ENCODE measurements at places on chromosomes 4 and X.

DNA sequence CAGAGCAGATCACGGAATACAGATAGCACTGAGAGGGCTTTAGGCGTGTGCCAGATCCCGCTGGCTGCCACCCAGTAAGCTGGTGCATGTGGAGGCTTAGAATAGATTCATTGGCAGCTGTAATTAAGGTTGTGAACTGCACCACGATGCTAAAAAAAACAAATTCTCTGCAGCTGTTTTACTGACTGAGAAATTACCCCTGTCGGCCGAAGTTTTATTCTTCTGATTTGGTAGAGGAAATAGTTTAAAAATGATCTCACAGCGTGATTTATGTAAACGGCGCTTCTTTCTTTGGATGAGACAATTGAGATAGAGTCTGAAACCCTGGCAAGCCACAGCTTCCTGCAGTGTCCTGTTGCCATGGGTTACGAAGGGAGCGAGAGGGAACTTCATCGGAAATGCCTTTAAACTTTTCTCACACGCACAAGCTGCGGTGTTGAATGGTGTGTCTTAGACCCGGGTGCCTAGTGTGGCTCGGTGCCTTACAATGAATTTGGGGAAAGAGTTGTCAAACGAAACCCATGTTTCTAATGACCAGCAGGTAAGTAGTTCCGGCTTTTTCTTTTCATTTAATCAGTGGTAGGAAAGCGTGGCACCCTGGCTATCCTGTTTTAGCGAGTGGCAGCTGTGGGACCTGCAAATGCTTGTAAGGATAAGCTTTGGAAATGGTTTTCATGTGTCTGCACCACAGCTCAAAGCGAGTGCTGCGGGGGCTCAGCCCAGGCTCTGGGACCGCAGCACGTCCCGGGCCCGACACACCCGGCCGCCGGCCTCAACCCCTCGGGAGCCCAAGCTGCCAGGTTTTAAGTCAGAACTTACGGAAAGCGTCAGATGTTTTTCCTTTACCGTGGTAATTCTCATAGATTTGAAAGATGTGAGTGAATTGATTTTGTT lies 71.7 kb upstream of the HGFAC start:
- peak; percentile 95 for DNase-seq

GRCh38 chrX:65706041-65706828 lies 38.8 kb downstream of the MSN start:
- DNase-seq = peak; percentile 12

DNA sequence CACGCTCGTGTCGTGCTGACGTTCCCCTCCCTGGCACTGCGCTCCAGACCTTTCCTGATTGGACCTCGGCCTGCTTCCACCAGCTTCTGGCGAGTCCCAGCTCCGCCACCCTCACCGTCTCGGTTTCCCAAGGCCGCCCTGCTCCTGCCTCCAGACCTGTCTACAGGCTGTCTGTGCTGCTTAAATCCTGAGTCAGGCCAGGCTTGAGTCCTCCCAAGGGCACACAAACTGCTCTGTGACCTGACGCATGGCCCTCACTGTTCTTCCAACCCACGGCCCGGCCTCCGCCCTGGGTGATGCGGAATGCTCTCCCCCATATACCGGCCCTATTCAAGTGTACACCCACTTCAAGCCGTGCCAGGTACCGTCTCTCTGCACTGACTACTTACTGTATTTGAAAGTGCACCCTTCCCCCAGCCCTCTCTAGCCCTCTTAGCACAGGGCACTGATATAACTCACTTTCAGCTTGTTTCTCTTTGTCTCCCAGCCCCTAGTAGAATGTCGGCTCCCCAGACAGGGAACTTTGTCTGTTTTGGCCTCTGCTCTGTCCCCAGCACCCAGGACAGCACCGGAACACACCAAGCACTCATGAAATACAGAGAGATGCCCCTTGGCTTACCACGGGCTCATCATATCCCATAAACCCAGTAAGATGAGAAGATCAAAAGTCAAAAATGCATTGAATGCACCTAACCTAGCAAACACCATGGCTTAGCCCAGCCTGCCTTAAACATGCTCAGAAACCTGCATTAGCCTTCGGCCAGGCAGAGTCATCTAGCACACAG lies 63.1 kb upstream of the AFAP1 start:
- DNase-seq = no peak

DNA sequence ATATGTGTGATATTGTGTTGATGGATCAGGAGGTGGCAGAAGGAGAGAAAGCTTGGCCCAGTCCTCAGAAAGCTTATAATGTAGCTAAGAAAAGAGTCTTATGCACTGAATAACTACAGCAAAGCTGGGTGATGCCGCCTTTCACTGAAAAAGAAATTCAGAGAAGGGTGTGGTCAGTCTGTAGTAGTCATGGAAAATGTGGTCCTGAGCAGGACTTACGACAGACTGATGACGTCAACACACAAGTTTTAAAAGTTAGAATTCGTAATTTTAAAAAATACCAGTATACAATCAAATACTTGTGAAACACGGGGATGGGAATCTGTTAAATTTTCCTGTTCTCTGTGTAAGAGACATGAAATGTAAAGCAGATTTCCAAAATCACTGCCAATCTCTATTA lies 87.0 kb upstream of the RAPGEF2 start:
- DNase-seq = no peak

DNA sequence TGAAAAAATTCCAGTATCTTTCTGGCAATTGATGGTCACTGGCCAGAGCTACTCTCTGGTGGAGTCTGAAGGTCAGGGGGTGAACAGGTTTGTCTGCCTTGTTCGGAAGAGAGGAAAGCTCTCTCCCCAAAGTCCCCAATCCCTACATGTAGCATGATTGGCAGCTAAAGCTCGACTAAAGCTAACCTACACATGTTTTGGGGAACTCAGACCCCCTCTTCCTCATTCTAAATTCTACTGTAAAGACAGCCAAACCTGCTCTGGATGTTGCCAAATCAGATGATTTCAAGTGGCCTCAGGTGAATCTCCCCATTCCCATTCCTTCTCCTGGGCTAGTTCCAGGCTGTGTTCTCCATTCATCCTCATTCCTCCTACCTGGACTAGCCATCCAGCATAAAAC lies 84.1 kb downstream of the MSN start:
- peak; percentile 13 for DNase-seq

Measured in CD14-positive monocyte (primary cell).